Left lung (tissue), 14 donors: ENCODE measurements at places on chromosomes 16 and 17.
A peak's percentile ranks its signal among the peaks of the same experiment; 100 is the strongest.

DNA sequence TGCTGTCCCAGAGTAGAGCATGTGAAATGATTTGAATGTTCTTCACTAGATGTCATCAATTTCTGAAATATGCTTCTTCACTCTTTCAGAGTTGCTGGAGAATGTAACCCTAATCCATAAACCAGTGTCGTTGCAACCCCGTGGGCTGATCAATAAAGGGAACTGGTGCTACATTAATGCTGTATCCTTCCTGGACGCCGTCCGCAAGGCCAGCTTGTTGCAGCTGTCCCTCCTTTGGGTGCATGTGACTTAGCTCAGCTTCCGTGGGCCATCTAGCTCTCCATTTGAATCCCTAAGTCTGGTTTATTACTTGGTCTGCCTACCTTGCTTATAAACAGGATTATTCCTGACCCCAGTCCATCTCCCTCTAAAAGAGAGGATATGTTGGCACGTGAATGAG, 58.8 kb downstream of the USP10 start:
- DNase-seq: no peak

- peak; percentile 55 for DNase-seq
These were observed 137.1 kb upstream of the AXIN2 start for GRCh38 chr17:65698381-65699061.

DNA sequence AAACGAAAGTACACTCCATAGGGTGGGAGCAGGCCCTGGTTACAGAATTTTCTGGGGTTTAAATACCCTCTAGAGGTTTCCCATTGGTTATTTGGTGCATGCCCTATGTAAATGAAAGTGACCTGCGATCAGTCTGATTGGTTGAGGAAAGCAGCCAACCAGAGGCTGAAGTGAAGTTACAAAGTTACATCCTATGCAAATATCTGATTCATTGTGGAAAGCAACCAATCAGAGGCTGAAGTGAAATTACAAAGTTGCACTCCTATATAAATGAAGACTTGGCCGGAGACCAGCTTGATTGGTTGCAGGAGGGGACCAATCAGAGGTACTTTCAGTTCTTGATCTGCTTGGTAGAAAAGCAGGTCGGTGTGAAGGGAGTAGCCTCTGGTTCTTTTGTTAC, 24.4 kb downstream of the NAA60 start:
- DNase-seq: no peak

- no peak for DNase-seq
These were observed 54.1 kb upstream of the NFAT5 start for GRCh38 chr16:69511651-69512050.

GRCh38 chr17:75263055-75263454, 1.4 kb downstream of the MRPS7 start:
- DNase-seq: no peak

DNA sequence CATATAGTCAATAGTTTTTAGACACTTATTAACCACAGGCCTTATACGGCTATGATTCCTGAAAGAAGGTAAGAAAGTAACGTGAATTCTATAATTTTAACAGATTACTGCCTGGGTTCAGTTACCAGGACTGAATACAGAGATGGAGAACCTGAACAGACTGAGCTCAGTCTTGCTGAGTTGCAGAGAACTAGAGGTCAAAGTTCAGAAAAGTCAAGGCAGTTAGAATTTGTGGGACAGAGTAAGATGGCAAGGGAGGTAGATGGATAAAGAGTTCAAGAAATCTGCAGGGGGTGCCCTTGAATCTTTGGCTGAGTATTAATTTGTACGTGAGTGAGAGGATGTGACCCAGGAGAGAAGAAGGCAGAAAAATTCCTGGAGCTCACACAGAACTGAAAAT, 320.1 kb upstream of the MAF start:
- no peak for DNase-seq

DNA sequence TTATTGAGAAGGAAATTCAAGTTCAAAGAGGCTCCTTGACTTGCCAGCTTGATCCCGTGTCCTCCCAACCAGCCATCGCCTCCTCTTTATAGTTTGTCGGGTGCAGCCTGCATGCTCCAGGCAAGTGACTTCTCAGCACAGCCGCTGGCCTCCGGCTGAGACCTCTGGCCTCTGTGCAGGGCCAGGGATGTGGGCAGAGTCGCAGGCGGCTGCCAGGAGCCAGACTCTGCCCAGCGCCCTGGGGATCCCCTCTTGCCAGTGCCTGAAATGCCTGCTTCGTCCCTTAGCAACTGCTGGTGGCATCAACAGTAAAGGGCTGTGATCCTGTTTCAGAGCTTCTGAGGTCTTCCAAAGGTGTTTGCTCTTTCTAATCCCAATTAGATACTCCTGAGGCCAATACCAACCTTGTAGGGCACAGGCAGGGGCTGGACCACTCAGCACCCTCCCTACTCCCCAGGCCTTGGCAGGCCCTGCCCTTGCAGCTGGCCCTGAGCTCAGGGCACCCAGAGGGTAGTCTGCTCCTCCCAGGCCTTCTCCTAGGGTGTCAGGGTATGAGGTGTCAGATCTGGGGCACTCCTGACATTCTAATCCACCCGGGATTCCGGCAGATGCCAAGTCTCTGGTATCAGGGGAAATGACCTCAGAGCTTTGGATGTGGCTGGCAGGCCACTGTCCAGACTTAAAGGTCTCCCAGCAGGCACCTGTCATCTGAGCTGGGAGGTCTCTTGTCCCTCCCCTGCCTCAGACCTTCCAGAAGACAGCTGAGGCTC, 68.0 kb upstream of the SIAH1 start:
- no peak for DNase-seq

DNA sequence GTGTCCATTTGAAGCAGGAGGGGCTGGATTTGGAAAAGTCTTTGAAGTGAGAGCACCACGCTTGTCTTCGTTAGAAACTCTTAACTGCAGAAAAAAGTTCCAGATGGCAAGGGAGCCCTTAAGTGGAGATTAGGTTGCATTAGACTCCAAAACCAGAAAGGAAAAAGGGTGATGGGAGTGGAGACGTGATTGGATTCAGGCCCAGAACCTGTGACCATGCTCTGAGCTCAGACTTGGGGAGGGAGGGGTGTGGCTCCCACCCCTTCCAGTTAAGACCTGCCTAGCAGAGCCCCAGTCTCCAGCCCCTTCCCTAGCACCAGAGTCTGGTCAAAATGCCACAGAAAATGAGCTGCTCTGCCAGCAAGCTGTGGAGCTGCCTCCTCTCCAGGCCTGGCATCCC, 6.4 kb upstream of the LGALS9 start:
- DNase-seq: no peak

DNA sequence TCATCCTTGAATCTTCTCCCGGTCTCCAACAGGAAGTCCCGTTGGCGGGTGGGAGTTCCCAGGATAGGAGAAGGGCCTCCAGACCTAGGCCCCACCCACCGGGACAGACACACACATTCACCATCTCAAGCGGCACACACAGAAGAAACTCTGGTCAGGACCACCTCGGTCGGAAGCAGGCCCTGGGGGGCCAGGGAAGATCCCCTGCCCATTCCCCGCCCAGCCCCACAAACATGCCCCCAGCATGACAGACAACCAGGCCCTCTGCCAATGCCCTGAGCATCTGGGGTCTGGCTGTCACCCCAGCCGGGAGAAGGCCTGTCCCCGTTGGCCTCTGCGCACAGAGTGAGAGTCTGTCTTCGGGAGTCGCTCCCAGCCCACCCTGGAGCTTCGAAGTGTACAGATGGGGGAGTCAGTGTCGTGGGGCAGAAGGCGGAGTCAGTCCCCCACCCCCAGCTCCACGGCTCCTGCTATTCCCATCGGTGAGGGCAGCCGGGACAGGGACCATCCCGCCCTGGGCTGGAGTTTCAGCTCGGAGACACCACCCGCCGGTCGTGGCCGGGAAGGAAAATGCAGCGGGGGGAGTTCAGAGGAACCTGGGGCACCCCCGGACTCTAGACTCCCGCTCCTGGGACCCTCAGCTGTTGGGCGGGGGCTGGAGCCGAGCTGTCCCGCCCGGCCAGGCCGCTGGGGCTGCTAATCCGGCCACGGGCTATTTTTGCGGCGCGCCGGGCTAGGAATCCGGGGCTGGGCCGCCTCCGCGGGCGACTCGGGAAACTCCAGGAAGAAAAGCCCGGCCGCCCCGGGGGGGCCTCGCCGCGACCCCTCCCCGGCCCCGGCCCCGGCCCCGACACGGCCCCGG, 660 bp downstream of the RHBDF1 start:
- no peak for DNase-seq

GRCh38 chr16:67481561-67482232, 740 bp upstream of the ATP6V0D1 start:
- no peak for DNase-seq
